IMR-90 (cell line): ENCODE measurements at places on chromosomes 6 and 20. TPM values are rescaled to one million over a fixed set of nuclear protein-coding genes. Genes with fewer than 3 reads are reported as not detected.

GRCh38 chr20:60970601-60971000, 281.5 kb upstream of the CDH4 start:
- H3K4me3 ChIP-seq: no peak overlapping the region
- H3K27ac ChIP-seq: no peak overlapping the region
- no peaks in the 10 kb centered on the region for H3K36me3 ChIP-seq
- no peaks in the 10 kb centered on the region for H3K27me3 ChIP-seq

DNA sequence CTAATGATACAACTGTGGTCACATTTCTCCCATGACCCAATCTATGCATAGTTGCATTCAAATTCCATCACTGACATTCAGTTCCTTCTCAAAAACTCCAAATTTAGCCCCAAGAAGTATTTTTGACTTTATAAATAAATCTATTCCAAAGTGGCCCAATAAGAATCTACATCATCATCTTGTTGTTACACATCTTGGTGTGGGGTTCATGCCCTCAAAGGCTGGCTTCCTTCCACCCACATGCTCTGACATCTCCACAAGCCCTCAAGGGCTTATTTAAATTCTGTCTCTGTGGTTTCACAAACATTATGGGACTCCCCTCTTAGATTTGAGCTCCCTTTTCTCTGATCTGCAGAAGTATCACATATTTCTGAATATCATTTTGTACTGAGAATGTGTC, 585.3 kb upstream of the BTBD3 start:
- H3K27me3 ChIP-seq: no peaks in the 10 kb centered on the region
- no peak overlapping the region for H3K27ac ChIP-seq
- H3K4me3 ChIP-seq: no peak overlapping the region
- peak; percentile 32 for DNase-seq
- H3K4me1 ChIP-seq: no peaks in the 10 kb centered on the region
- H3K36me3 ChIP-seq: no peaks in the 10 kb centered on the region

- H3K4me3 ChIP-seq: no peak overlapping the region
- H3K27ac ChIP-seq: no peak overlapping the region
- no peaks in the 10 kb centered on the region for H3K27me3 ChIP-seq
- no peak for DNase-seq
- peaks cover 30% of the 10 kb centered on the region for H3K36me3 ChIP-seq
These were observed 6.3 kb downstream of the ACOT8 start for GRCh38 chr20:45850926-45851325.

DNA sequence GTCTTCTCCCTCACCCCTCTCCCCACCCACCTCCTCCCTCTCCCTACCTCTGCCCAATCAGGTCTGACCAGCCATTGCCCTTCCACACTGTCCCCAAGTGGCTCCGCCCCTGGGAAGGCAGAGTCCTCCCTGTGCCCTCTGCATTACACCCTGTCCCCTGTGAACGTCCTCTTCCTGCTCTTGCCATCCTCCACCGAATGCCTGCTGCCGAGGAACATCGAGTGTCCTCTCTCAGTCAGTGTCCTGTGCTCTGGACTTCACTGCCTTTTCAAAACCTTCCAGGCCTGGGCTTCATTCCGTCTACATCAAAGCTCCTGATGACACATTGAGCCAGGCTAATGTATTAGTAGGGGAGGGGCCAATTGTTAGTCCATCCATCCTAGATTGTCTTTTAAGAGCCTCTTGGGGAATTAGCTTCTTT, 3.3 kb upstream of the PACSIN1 start:
- H3K27me3 ChIP-seq: peaks cover 35% of the 10 kb centered on the region
- H3K4me3 ChIP-seq: no peak overlapping the region
- no peak for DNase-seq

DNA sequence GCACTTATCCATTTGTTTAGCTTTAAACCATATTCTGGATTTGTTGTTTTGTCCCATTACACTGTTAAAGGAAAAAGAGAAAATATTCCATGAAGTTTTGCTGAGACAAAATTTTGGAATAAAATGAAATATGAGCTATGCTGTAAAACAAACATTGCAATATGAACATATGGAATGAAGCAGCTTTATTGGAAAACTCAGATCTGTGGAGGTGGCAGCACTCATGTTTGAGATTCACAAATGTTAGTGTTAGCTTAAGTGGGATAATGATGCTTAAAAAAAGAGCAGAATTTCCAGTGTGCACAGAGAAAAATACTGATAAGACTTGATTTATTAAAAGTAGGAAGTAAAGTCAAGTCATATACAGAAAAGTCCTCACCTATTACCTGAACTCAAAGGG, 196.2 kb downstream of the BCKDHB start:
- H3K36me3 ChIP-seq: no peaks in the 10 kb centered on the region
- no peaks in the 10 kb centered on the region for H3K27me3 ChIP-seq
- no peaks in the 10 kb centered on the region for H3K4me1 ChIP-seq

- DNase-seq: peak; percentile 22
- no peak overlapping the region for H3K4me3 ChIP-seq
- no peak overlapping the region for H3K27ac ChIP-seq
These were observed 188.0 kb upstream of the TENT5A start for GRCh38 chr6:81940451-81940985.

GRCh38 chr20:3864518-3864917, 17.9 kb downstream of the MAVS start:
- H3K36me3 ChIP-seq: peaks cover 74% of the 10 kb centered on the region
- no peak for DNase-seq
- H3K4me3 ChIP-seq: no peak overlapping the region
- H3K27ac ChIP-seq: no peak overlapping the region
- H3K27me3 ChIP-seq: no peaks in the 10 kb centered on the region

DNA sequence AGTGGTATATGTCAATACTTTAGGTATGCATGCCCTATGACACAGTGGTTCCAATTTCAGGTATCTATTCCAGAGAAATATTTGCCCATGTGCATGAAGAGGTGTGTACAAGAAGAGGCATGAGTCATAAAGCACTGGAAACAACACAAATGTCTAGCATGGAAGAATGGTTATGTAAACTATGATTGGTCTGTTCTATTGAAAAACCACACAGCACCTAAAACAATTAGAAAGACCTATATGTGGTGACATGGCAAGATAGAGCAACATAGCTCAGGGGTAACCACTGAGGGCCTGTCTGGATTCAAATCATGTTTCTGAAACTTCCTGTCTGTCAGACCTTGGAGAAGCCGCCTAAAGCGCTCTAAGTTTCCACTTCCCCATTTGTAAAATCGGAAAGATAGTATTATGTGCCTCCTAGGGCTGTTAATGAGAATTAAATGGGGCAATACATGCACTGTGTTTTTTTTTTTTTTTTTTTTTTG, 76.0 kb upstream of the SHLD1 start:
- H3K27me3 ChIP-seq: peaks cover under 1% of the 10 kb centered on the region; the same call in 1 of the 2 replicates
- H3K36me3 ChIP-seq: no peaks in the 10 kb centered on the region
- H3K4me1 ChIP-seq: peaks cover 2% of the 10 kb centered on the region

DNA sequence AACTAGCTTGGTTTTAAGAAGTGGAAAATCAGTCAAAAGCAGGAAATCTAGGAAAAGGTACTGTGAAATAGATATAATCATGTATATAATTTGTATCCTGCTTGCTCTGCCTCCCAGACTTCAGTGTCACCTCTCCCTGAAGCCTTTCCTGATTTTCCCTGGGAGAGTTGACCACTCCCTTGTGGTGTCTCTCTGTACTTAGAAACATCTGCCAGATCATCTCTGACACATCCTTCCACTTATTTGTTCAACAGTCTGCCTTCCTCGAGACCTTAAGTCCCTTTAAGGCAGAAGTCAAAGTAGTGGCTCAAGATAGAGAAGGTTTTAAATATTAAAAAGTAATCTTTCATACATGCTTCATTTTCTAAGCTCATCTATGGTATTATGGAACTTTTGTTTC, 236.5 kb downstream of the CDKAL1 start:
- H3K27me3 ChIP-seq: no peaks in the 10 kb centered on the region
- H3K27ac ChIP-seq: no peak overlapping the region
- H3K4me3 ChIP-seq: no peak overlapping the region
- no peaks in the 10 kb centered on the region for H3K4me1 ChIP-seq
- DNase-seq: no peak

GRCh38 chr6:40328986-40329545, 258.1 kb downstream of the LRFN2 start:
- no peak overlapping the region for H3K27ac ChIP-seq
- H3K4me1 ChIP-seq: no peaks in the 10 kb centered on the region
- H3K27me3 ChIP-seq: no peaks in the 10 kb centered on the region
- H3K4me3 ChIP-seq: no peak overlapping the region

- no peaks in the 10 kb centered on the region for H3K4me1 ChIP-seq
- H3K4me3 ChIP-seq: no peak overlapping the region
- no peaks in the 10 kb centered on the region for H3K27me3 ChIP-seq
- no peak for DNase-seq
- H3K36me3 ChIP-seq: no peaks in the 10 kb centered on the region
These were observed 387.0 kb downstream of the LAMA2 start for GRCh38 chr6:129269891-129270290.

- no peak overlapping the region for H3K4me3 ChIP-seq
- no peaks in the 10 kb centered on the region for H3K27me3 ChIP-seq
- peak; percentile 17 for DNase-seq
- no peaks in the 10 kb centered on the region for H3K36me3 ChIP-seq
- H3K27ac ChIP-seq: no peak overlapping the region
These were observed 173.7 kb downstream of the MBOAT1 start for GRCh38 chr6:20038410-20039204.

GRCh38 chr20:36384022-36384619, 78.0 kb downstream of the DLGAP4 start:
- H3K36me3 ChIP-seq: no peaks in the 10 kb centered on the region
- DNase-seq: peak; percentile 24
- no peaks in the 10 kb centered on the region for H3K4me1 ChIP-seq
- peaks cover 9% of the 10 kb centered on the region for H3K27me3 ChIP-seq

DNA sequence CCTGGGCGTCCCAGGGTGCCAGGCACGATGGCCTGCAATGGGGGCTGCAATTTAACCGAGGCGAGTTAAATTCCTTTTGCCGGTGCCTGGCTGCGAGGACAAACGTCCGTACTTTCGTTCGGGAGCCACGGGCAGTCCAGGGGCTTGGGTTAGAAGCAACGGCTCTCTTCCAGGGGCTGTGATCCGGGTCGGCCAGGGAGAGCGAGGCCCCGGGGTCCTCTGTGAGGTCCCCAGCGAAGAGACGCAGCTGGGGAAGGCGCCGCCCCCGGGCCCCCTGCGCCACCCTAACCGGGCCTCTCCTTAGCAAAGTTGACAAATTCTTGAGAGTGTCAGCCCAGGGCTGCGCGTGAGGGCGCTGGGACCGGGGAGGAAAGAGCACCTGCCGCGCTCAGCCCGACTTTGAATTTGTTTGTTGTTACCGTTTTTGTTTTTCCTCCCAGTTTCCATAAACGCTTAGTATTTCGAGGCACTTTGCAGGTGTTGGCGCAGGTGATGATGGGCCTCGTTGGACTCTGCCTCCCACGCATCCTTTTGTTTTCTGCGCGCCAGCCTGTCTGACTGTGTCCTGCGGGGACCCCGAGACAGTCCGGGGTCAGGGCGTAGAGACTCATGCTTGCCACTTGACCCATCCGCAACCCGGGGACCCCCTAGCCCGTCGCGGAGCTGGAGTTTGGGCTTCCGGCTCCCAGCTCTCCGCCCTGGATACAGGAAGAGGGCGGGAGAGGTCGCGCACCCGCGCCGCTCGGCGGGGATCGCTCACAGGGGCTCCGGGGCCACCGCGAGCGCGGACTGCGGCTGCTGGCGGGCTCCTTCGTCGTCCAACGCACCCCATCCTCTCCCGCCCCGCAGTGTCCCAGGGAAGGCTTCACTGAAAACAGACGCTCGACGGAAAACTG, 5.8 kb downstream of the OLIG3 start:
- peaks cover 79% of the 10 kb centered on the region for H3K27me3 ChIP-seq
- no peak overlapping the region for H3K27ac ChIP-seq
- H3K36me3 ChIP-seq: no peaks in the 10 kb centered on the region
- DNase-seq: no peak

GRCh38 chr6:150681578-150682395, 82.1 kb downstream of the PLEKHG1 start:
- H3K27ac ChIP-seq: no peak overlapping the region
- H3K27me3 ChIP-seq: no peaks in the 10 kb centered on the region; the same call in 1 of the 2 replicates
- H3K4me3 ChIP-seq: no peak overlapping the region
- H3K4me1 ChIP-seq: no peaks in the 10 kb centered on the region
- no peaks in the 10 kb centered on the region for H3K36me3 ChIP-seq

GRCh38 chr6:153172815-153173214, 41.7 kb upstream of the RGS17 start:
- no peaks in the 10 kb centered on the region for H3K36me3 ChIP-seq
- H3K4me1 ChIP-seq: peaks cover 2% of the 10 kb centered on the region

- H3K36me3 ChIP-seq: no peaks in the 10 kb centered on the region
- no peak overlapping the region for H3K27ac ChIP-seq
- H3K4me1 ChIP-seq: no peaks in the 10 kb centered on the region; the same call in 1 of the 2 replicates
These were observed 244.8 kb upstream of the CDYL start for GRCh38 chr6:4531406-4531805.

DNA sequence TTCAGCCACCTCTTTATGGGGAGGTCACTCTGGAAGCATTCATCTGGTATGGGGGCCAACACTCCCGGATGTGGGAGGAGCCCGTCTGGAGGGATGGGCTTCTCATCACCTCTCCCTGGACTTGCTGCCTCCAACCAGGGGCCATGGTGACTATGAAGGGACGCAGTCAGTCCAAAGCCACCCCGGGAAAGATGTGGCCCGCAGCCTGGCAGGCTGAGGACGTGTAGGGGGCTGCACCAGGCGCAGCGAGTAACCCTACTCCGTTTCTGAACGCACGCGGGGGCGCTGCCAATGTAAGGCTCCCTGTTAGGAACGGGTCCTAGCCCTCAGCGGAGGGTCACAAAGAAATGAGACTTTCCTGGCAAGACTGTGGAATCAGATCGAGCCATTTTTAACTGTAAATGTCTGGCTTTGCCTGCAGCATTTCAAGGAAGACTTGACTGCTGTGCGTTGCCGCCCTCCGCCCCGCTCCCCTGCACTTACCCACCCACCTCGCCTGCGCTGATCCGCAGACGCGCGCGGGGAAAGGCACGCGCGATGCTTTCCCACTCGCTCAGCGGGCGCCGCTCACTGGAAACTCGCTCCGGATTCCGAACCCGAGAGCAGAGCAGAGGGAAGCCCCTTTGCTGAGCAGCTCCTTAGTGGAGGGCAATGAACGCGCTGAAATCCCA, 55.1 kb downstream of the IL20RA start:
- peak overlapping the region; percentile 15; the same call in 1 of the 2 replicates for H3K4me3 ChIP-seq
- H3K4me1 ChIP-seq: peaks cover 3% of the 10 kb centered on the region; the same call in 1 of the 2 replicates
- no peak for DNase-seq
- peaks cover 32% of the 10 kb centered on the region for H3K27me3 ChIP-seq
- no peak overlapping the region for H3K27ac ChIP-seq

BHLHE23 gene
- not detected in 2 replicates for total RNA-seq

PGC gene
- not detected in 2 replicates for total RNA-seq

CEP43 gene
- total RNA-seq: 8.6 and 19.4 TPM in 2 replicates

KHDRBS2 gene
- not detected in 2 replicates for total RNA-seq

CFAP206 gene
- total RNA-seq: under 0.01 and 0.28 TPM in 2 replicates

EPB41L1 gene
- total RNA-seq: 12.5 and 13.9 TPM in 2 replicates

CCN6 gene
- not detected in 2 replicates for total RNA-seq
